ENCODE measurements at places on chromosomes 12 and 14.

DNA sequence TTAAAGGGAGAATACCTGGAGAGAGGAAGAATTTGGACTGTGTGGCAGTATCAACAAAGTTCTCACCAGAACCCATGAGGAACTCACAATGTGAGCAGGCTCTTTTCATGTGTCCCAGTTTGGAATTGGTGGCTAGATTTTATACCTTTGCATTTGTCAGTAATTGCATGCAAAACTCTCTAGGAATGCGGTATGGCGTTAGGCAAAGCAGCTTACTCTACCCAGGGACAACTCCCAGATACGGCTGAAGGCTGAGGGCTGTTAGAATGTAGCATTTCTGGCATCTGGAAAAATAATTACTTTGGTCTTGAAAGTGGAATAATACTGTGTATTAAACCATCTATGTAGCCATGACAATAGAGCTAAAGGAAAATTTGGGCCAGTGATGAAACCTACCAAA, 635.5 kb downstream of the SLC16A7 start:
- DNase-seq, result no peak

GRCh38 chr12:13258717-13259119, 62.2 kb downstream of the EMP1 start:
- no peak for DNase-seq

DNA sequence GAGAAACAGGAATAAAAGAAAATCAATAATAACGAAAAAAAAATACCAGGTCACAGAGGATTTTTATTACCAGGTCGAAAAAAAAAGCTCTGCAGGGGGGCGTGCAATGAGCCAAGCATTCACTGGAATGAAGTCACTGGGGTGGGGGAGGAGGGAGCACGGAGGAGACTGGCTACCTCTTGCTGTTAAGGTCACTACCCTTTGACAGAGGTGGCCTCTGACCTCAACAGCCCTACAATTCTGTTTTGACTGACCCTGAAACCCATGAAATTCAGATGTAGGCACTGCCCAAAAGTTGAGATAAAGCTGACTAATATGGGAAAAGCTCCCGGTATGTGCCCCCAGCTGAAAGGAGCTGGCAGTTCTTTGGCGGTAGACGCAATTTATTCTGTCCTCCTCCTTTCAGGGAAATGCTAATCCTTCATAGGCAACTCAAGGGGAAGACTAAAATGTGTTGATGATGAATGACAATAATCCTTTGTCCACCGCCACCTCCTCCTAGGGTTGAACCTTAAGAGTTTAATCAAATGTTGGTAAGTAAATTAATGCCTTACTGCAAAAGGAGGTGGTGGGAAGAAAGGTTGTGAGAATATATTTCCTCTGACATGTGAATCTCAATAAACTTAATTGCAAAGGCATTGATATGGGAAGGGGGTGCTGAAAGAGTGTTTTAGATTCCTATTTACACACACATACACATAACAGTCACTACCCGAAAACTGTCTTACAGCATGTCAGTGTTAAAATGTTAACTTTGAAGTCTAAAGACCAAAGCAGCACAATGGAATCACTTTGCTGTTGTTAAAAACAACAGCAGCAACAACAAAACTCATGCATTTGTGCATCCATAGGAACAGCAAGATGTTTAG, 6.3 kb upstream of the RIC8B start:
- no peak for DNase-seq

DNA sequence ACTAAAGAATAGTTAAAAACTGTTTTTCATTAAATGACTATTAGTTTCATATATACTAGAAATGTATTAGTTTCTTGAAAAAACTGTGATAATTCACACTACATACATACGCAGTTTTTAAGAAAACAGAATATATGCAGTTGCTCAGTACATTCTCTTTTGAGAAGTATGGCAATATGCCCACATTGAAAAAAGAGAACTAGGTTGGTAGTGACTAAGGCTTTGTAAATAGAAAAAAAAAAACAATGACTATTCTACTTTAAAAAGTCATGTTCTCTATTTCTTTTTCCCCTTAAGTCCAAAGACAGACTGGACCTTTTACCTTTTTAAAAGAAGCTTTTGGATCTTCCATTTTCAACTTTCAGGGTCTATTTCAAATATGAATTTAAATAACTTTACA, 25.0 kb downstream of the SNX6 start:
- no peak for DNase-seq

DNA sequence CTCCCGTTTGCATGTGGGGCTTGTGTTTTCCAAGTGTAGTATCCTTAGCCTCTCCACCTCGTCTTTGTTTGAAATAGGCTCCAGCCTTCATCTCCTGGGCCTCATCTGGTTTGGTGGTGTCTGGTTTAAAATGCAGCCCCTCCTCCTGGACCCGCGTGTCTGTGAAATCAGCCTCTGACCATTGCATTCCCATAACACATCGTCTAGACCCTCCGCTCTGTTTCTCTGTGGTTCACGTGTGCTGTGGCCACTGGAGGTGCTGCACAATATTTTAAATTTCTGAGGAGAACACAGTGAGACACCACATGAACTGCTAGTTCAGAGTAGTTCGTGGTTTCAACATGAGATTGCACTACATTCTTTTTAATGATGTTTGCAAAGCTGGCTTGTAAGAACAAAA, 35.6 kb downstream of the UBE3B start:
- no peak for DNase-seq

- no peak for DNase-seq
Measured at GRCh38 chr12:132106921-132107320, 37.2 kb downstream of the DDX51 start.

DNA sequence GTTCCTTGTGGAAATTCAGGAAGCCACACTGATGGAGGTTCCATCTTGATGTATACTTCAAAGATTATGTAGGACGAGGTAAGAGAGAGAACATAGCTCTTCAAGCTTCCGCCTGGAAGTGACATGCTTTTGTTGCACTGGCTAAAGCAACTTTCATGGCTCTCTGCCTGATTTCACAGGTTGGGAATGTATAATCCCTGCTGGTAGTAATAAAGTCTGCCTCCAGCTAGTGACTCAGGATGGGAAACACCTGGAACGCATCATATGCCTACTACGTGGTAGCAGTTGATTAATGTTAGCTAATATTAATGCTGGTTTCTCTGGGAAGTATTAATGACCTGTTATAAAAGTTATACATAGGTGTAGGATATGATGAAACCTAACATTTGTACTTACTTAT, 71.1 kb downstream of the PELI2 start:
- DNase-seq, result no peak

GRCh38 chr12:56565510-56566101, 44.0 kb downstream of the RBMS2 start:
- DNase-seq, result peak; percentile 27

All from GM12892 (cell line).